CD4-positive, alpha-beta T cell treated with Interleukin-1 beta for 1 hour (primary cell): ENCODE measurements at places on chromosomes 3 and 15.

- no peak for DNase-seq
Measured at GRCh38 chr15:38299216-38299615, 46.6 kb downstream of the SPRED1 start.

GRCh38 chr3:38004415-38005075 is 14.0 kb downstream of the VILL start:
- DNase-seq, result peak; percentile 59

GRCh38 chr3:101637451-101637850 is 39.5 kb downstream of the ZBTB11 start:
- no peak for DNase-seq

DNA sequence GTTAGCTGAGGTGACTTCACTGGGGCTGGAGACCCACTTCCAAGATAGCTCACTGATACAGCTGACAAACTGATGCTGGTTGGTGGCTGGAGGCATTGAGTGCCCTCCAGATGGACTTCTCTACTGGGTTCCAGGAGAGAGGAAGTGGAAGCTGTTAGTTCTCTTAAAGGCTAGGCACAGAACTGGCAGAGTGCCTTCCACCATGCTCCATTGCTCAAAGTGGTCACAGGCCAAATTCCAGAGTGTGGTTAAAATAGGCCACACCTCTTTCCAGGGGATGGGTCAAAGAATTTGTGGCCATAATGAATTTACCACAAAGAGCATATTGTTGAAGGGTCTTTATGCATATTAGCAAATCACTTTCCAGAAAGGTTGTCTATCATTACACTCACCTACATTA is 74.2 kb downstream of the NMD3 start:
- no peak for DNase-seq
